HL-60 (cell line): ENCODE measurements at places on chromosomes 7 and 10.

GRCh38 chr7:142345811-142346210, 88.0 kb upstream of the PRSS58 start:
- DNase-seq = no peak

GRCh38 chr10:80275135-80275498, 14.3 kb downstream of the MAT1A start:
- DNase-seq = no peak

GRCh38 chr10:132977807-132978206, 35.4 kb upstream of the CFAP46 start:
- no peak for DNase-seq

DNA sequence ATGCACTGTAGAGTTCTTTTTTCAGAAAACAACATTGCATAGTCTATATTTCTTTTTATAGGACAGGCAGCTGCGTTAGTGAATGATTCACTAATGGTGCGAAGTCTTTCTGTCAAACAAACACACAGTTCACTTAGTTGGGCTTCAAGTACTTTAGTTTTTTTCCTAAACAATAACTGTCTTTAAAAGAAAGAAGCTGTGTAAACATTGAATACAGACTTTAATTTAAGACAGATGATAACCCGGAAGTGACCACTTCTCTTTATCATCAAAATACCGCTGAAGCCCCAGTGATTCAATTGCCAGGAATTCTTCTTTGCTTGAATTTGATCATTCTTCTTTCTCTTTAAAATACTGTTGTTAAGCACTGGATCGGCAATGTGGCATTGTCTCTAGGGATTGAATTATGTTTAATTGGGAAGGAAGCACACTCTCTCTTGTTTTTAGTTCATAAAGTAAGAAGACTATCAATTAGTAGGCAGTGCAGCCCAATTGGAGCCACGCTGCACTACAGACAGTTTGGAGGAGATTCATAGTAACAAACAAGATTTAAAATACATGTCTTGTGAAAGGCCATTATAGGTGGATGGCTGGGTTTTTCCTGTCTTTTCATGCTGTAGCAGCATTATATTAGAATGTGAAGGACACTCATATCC, 30.4 kb downstream of the CNTNAP2 start:
- no peak for DNase-seq

GRCh38 chr7:135409845-135410542, 99.9 kb downstream of the CNOT4 start:
- DNase-seq = no peak

DNA sequence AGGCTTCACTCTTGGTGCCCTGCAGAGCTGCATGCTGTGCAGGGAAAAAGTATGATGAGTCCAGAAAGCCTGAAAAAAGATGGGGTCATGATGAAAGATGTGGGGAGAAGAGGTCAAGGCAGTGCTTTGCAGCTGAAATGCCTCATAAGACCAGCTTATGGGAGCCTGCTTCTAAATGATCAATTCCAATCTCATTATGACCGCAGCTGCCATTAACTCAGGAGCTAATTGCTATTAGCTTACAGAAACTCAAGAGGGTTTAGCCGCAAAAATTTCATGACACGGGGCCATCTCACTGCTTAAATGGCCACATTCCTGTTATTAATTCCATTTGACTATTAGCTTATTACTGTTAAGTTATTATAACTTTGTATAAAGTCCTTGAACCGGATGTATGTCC, 502.9 kb upstream of the ZMIZ1 start:
- no peak for DNase-seq

- no peak for DNase-seq
These were observed 85.4 kb upstream of the PHYHIPL start for GRCh38 chr10:59090817-59091622.

GRCh38 chr10:84613336-84614021, 285.1 kb downstream of the CCSER2 start:
- DNase-seq = no peak

GRCh38 chr10:7546385-7546967, 120.3 kb downstream of the ITIH5 start:
- no peak for DNase-seq

- DNase-seq = no peak
These were observed 255.6 kb upstream of the BMPER start for GRCh38 chr7:33649476-33650441.

GRCh38 chr10:38102880-38103279, 8.7 kb downstream of the ZNF37A start:
- DNase-seq = no peak

- no peak for DNase-seq
These were observed 122.6 kb downstream of the DKK1 start for GRCh38 chr10:52436664-52437063.

DNA sequence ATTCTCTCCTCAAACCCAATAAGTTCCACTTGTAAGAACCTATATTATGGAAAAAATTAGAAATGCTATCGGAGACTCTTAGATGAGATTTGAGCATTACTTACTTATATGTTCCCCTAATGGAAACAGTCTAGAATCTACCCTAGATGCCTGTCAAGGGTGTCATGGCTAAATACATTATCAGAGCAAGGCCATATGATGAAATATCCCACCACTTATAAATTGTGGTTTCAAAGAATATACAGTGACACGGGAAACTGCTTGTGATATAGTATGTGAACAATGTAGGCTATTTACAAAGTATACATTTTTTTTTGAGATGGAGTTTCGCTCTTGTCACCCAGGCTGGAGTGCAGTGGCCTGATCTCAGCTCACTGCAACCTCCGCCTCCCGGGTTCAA, 46.3 kb upstream of the CTBP2 start:
- DNase-seq = no peak

GRCh38 chr10:132063432-132063831, 2.3 kb upstream of the JAKMIP3 start:
- no peak for DNase-seq

GRCh38 chr7:36599645-36600313, 124.5 kb downstream of the AOAH start:
- DNase-seq = no peak

DNA sequence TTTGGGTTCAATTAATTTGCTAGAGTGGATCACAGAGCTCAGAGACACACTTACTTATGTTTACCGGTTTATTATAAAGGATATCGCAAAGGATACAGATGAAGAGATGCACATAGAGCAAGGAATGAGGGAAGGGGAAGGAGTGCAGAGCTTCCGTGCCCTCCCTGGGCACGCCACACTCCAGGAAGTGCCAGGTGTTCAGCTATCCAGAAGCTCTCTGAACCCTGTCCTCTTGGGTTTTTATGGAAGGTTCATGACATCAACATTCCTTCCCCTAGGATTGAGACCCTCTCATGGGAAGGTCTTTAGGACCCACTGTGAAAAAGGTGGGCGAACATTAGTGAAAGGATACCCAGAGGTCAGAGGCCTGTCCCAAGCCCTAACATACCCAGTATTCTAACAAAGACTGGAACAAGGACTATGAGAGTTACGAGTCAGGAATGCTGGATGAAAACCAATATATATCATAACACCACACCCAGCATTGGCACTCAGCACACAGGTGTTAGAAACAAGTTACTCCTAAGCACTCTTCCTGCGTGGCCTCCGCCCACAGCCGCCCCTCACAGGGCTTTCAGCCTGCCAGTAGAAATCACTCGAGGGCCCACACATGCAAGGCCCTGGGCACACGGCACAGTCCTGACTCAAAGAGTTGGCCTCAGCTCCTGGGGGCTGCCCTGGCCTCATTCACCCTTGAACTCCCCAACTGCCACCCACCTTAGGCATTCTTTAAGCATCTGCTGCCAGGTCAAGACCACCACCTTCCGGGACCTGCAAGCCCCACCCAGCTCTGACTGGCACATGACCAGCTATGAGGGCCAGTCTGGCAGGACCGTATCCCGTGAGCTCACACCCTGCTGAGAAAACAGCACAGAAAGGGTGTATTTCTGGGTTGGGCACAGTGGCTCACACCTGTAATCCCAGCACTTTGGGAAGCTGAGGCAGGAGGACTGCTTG, 5.6 kb upstream of the AIFM2 start:
- no peak for DNase-seq

DNA sequence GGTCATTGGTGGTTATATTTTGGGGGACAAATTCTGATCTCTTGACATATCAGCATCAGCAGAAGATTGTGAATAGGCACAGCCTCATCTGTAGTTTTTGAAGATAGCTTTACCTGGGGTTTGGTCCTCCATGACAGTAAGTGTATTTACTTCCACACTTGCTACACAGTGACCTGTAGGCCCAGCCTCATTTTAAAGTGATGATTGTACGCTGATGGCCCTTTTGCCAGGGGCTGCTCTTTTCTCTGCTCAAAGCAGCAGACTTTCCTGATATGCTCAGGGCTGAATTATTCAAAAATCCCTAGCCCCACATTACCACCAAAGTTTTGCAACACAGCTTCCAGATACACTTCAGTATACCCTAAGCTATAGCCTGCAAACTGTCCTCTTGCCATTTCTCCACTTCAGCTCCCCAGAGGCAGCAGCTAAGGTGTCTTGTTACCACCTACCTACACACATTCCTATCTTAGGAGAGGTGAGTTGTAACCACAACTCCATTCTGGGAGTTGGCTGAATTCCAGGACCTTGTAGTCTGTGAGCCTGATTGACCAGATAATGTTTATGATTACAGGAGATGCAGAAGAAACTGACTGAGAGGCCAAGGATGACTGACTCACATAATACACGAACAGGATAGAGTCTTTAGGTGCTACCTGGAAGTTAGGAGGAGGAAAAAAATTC, 6.0 kb downstream of the ASB4 start:
- no peak for DNase-seq

DNA sequence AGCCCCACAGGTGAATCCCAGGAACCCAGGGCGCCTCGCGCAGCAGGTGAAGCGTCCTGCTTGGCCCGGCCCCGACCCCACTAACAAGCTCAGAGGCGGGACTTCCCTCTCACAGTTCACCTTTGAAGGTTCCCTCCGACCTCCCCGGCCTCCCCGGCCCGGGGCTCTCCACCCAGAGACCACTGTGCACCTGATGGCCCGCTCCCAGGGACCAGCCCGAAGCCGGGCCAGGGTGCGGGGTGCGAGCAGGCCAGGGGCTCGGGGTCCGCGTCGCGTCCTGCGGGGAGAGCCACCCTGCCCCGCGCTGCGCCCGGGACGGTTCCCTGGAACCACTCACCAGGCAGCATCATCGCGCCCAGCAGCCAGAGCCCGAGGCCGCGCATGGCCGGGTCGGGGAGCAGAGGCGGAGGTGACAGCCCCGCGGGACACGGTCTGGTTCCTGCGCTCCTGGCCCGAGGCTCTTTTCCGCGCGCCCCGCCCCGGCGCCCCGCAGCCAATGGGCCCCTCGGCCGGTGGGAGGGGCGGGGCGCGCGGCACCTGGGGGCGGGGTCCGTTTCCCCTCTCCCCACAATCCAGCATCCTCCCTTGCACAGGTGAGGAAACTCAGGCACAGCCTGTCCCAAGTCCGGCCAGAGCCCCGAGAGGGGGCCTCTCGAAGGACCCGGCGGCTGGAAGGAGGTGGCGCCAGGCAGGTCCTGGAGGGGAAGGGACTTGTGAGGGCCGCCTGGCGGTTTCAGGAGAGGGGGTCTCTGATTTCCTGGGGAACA, at the start of gene ADAM8:
Gene ADAM8, minus strand, starts transcription at position 434 of the 767 bp plus-strand sequence. Its CDS starts 51 bp downstream, at position 383.
- DNase-seq = peak; percentile 6
